ENCODE measurements at places on chromosomes 16 and 17.

DNA sequence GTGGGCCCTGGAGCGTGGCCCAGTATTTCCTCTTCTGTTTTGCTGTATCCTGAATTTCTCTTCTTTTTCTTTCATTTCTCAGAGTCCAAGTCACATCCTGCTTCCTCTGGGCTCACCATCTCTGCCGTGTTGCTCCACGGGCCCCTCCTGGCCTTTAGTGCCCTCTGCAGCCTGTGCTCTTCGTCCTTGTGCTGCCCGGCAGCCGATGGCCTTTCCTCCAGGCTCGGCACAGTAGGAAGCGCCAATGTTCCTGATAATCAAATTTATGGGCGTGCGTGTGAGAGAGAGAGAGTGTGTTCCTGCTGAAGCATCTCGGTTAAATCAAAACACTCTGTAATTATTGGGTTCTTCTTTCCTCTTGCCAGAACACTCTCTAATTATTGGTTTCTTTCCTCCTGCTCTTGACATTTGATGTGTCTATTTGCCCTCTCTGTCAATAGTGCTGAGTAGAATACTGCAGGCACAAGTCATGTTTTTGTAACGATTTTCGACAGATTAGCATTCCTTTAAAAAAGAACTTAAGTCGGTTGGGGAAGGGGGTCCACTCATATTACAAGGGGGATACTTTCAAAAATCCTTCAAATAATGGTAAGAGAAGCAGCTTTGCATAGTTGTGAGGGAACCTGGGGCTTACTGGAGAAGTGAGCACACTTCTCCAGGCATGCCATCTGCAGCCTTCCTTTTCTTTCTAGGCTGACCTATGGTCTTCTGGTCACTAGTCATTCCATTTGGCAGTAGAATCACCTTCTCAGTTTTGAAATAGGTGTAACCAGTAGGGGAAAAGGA, 126.6 kb downstream of the RPTOR start:
- DNase-seq = no peak

DNA sequence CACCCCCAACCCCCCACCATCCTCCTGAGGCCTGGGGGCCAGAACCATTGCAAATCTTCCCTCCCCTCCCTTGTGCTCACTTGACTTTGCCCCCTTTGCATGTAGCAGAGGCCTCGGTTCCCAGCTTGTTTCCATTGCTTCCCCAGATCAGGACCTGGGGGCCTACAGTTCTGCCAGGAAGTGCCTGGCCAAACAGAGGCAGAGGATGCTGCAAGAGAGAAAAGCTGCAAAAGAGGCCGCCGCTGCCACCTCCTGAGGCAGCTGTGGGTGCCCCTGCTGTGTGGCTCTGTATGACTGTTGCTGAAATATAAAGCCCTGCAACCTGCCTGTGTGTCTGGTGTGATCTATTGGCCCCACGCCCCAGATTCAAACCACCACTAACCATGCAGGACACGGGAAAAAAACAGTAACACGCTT, 2.3 kb downstream of the NDUFB10 start:
- no peak for DNase-seq

DNA sequence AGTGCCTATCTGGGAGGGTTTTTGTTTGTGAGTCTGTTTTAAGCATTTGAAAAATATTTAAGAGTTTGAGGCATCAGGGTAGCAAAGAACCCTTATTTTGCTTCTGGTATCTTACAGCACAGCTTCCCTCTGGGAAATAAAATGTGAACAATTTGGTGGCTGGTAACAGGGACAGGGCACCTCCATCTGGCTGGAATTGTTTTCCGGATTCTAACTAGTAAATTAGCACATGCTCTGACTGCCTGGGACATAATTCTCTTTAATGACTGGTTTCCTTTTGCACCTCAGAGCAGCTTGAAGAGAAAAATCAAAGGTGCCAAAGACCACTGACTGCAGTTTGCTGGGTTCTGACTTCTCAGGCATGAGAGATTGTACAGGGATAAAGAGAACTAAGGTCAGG, 469.1 kb downstream of the GRIN2A start:
- no peak for DNase-seq

DNA sequence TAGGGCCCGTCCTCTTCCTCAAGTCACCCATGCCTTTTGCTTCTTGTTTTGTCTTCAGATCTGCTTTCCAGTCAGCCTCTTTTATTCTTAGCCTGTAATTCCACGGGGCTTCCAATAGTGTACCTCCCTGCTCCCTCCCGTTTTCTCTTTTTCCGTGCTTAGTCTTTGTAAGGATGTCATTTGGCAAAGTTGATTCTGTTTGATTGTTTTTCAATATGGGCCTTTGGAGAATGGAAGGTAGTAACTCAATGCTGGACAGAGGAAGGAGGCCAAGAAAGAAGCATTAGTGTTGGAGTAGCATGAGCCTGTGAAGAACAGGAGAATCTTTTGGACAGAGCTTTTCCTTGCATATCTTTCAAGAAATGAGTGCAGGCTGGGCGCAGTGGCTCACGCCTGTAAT, 6.5 kb downstream of the WWP2 start:
- no peak for DNase-seq

DNA sequence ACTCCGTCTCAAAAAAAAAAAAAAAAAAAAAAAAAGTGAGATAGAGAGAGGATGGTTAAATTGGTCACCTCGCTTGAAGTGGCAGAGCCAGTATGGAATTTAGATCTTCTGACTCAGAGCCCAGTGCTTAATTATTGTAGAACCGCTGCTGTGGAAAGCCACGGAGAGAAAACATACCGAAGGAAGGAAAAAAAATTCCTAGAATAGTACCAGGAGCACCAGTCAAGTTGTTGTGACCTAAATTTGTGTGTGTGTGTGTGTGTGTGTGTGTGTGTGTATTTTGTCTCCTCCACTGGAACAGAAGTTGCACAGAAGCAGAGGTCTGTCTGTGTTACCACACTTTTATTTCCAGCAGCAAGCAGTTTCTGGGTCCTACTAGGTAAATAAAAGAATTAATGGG, 10.6 kb upstream of the NUP85 start:
- DNase-seq = no peak

DNA sequence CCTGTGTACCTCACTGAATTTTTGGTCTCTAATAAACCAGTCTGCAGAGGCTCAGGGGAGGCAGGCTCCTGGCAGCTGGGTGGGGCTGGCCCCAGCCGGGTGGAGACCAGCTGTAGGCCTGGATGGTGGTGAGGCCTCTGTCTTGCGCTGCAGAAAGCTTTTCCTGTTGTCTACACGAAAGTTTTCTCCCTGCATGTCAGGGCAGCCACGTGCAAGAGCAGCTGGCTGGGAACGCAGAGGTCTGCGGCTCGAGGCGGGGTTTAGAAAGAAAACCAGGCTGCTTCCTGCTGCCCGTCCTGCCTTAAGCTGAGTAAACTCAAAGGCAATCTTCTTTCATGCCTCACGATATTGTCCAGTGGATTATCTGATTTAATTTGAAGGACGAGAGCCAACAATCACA, 2.4 kb downstream of the SERPINF1 start:
- DNase-seq = peak; percentile 96

- peak; percentile 81 for DNase-seq
Measured at GRCh38 chr16:65044873-65045272, 77.0 kb downstream of the CDH11 start.

DNA sequence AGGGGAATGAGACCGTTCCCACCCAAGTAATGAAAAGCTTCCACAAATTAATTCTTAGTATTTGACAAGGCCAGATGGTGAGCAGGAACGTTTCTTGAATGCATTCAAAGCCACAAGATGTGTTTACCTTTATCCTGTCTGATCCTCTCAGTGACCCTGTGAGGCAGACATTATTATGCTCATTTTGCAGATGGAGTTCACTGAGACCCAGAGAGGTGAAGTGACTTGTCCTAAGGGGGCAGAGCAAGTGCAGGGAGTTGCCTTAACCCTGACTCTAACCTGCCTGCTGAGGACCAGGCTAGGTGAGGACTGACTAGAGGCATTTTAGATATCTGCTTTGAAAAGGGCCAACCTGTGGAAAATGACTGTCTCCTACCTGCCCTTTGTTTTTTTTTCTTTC, 156.7 kb downstream of the HAPSTR1 start:
- no peak for DNase-seq

DNA sequence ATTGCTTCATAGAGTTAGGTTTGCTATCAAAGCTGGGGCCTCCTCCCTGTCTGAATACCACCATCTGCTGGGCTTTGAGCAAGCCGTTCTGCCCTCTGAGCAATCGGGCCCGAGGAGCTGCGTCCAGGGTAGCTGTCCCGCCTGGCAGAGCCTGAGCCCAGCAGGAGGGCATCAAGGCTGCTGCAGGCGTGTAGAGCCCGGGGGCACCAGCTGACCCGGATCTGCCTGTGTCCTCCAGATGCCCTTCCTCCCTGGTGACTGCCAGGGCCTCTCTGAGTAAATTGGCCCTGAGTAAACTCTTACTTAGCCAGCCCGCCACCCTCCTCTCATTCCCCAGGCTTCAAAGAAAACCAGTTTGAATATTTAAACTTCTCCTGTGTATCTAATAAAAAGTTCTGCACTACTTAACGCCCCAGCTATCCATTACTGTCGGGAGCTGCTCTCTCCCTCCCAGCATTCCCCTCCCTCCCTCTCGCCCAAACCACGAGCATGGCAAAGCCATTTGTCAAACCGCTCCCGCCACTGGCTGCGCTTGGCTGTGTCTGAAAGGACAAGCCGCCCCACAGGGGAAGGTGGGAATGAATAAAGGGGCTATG, 16.4 kb downstream of the CDK5RAP3 start:
- no peak for DNase-seq

DNA sequence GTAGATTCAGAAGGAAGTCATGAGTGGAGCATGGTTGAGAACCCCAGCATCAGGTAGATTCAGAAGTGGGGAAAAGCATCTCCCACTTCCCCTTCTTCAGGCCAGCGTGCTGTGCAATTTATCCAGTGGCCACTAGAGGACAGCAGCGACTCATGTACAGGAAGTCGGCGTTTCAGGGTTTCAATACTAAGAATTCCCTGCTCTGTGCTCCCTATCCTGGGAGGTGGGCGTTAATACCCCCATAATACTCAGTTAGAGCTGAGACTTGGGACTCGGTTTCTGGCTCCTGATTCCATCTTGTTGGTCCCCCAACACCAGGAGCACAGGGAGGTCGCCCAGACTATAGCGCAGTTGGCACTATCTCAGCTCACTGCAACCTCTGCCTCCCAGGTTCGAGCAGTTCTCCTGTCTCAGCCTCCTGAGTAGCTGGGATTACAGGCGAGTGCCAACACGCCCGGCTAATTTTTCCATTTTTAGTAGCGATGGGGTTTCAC, 75.3 kb upstream of the AMZ2 start:
- peak; percentile 65 for DNase-seq

DNA sequence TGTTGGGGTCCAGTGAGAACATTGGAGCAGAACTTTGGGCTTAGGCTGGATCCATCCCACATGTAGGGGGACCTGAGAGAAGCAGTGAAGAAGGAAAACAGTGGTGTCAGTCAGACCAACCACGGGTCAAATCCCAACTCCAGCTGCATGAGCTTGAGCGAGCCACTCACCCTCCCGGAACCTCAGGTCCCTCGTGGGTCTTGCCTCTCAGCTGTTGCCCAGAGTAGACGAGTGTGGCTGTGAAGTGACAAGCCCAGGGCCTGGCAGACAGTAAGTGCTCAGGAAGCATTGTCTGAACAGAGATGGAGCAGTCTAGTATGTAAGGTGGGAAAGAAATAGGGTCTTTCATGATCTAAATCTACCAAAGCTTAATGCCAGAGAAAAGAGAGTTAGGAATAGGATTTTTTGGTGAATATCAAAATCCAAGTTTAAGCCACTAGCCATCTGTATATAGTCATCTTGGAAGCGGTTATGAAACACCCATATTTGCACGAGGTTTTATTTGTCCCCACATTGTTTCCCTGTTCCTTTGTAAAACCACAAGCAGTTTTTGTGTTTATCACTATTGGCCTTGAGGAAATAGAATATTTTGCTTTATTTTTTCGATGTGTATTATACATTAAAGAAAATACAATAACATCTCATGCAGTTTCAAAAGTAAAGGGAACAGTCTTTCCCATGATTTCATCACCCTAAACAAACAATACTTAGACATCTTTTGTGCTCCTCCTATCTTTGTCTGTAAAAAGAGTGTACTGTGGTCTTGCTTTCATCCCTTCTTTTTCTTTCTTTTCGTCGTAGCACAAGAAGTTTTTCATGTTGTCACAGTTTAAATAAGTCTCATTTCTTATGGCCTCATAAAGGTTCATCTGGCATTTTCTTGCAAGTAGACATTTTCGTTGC, 112.0 kb downstream of the CLEC16A start:
- DNase-seq = peak; percentile 43

DNA sequence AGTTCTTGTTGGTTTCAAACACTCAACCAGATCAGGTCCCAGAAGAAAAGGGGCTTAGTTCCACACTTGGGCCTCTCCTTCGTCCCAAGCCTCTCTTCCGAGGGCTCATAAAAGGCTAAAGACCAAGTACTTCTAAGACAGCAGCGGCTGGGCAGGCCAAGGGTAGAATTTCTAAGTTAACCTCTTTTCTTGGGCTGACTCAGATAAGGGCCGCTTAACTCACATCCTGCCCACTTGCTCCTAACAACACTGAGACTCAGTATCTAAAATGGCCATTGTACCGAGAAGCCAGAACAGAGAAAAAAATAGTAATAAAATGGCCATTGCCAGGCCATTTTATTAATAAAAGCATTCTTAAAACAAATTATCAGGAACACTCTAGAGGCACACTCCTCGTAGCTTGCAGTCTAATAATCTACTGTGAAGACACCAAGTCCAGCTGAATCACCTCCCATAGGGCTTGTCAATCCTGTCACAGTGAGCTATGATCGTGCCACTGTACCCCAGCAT, 42.1 kb downstream of the RANBP10 start:
- no peak for DNase-seq

DNA sequence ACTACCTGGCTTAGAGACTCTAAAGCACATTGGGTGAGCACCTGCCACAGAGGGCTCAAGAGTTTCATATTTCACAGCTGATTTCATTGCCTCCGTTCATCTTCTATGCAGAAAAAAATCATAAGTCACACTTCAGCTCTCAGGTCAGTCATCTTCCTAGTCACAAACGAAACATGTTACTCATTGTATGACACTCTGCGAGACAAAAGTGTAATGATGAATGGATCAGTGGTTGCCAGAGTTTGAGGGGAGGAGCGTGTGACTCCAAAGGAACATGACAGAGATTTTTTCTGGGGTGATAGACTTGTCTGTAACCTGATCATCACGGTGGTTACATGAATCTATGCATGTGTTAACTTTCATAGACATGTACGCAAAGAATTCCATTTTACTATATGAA, 195.2 kb upstream of the CNTNAP4 start:
- DNase-seq = no peak

DNA sequence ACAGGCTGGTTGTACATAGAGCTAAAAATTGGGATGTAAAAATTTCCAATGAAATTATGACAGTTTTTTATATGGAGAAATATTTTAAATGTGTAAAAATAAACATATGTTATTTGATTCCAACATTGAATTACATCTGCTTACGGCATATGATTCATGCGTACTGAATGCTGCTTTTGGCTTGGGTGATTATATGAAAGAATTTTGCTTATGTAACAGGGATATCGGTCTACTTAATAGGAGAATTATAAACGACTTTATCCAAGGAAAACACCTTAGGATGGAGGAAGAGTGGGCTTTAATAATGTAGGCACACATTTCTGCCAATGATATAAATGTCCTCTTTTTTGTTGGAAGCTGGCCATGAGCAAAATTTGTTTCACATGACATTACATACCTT, 197.3 kb upstream of the GOT2 start:
- DNase-seq = peak; percentile 1

- DNase-seq = no peak
Measured at GRCh38 chr17:67479148-67479547, 102.1 kb downstream of the PITPNC1 start.

GRCh38 chr17:35449371-35449931, 885 bp upstream of the SLFN13 start:
- DNase-seq = no peak

GRCh38 chr16:78953526-78953925, 647.0 kb downstream of the MAF start:
- no peak for DNase-seq
